Stimulated activated CD8-positive, alpha-beta memory T cell treated with anti-CD3 and anti-CD28 coated beads, Interleukin-15, amount 100 ng/mL, for 1 hour (primary cell): ENCODE measurements at places on chromosomes 13 and 19.

GRCh38 chr13:67754012-67754411 lies 523.9 kb upstream of the PCDH9 start:
- DNase-seq: no peak

- no peak for DNase-seq
These were observed 16.2 kb downstream of the MCF2L start for GRCh38 chr13:112984954-112985802.

GRCh38 chr13:45828256-45828968 lies 23.1 kb downstream of the SIAH3 start:
- no peak for DNase-seq

DNA sequence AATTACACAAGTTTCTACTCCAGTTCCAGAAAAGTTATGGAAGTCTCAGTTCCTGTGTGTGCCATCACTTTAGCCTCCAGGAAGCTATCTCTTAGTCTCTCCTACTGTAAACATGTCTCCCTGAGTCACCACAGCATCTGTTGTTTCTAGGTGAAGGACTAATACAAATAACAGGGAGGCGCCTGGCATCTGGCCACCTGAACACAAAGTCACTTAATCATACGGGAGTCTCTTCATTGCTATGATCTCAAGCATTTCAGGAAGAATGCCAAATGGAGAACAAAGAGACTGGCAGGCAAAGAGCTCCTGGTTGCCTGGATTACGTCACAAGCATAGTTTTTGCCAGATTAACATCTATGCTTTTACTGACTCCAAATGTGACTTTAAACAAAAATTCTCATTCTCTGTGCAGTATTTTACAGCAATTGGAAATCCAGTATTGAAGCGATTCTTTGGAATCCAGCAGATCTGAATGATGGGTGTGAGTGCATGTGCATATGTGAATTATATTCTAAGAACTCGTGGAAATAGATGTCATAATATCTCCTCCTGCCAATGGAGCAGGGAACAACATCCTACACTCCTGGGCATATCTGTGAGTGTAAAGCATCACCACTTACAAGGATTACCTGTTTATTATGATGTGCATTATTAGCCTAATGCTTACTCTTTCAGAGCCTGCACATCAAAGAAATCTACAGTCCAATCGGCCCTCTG lies 572.8 kb downstream of the PCDH9 start:
- DNase-seq: no peak

DNA sequence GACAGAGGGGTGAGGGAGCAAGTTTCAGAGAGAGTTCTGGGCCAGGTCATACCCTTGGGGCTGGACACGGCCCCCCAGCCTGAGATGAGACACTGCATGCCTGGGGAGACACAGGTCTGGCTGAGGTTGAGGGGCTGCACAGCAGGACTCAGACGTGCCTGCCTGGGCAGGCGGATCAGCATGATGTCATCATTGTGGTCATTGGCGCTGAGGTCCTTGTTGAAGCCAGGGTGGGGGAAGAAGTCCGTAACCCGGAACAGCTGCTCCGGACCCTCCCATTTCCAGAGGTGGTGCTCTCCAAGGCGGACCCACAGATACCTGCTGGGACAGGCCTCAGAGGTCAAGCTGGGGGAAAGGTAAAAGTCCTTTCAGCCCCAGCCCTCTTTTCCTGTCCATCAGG lies 5.0 kb upstream of the KLK8 start:
- no peak for DNase-seq

DNA sequence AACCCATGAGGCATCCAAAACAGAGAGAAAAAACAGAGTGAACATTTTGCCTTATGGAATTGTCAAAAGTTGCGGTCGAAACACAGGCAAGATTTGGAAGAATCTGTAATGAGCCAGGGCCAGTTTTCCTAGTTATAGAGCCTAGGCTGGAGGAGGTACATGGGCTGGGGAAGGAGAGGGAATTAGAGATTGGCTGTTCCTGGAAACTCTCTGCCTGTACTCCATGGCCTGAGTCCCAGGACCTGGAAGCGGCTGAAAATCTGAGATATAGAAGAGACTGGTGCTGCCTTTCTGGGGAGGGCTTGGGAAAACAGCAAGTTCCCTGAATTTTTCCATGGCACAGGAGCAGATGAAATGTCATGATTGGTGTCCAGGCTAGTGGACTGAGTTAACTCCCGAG lies 122.8 kb upstream of the KLF12 start:
- no peak for DNase-seq

DNA sequence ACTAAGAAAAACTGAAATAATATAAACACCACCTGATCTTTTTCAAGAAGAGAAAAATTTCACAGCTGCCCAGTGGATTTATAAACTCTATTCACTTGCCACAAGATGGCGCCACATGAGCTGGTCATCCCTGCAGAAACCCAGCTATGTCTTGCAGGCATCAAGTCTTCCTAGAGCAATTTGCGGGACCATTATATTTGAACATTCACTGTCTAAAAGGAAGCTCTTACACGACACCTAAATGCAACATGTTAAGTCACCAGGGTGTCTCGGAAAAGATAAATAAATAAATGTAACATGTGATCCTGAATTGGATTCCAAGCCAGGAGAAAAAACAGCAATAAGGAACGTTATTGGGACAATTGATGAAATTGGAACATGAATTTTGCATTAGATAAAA lies 20.3 kb upstream of the AKT2 start:
- DNase-seq: peak; percentile 54

DNA sequence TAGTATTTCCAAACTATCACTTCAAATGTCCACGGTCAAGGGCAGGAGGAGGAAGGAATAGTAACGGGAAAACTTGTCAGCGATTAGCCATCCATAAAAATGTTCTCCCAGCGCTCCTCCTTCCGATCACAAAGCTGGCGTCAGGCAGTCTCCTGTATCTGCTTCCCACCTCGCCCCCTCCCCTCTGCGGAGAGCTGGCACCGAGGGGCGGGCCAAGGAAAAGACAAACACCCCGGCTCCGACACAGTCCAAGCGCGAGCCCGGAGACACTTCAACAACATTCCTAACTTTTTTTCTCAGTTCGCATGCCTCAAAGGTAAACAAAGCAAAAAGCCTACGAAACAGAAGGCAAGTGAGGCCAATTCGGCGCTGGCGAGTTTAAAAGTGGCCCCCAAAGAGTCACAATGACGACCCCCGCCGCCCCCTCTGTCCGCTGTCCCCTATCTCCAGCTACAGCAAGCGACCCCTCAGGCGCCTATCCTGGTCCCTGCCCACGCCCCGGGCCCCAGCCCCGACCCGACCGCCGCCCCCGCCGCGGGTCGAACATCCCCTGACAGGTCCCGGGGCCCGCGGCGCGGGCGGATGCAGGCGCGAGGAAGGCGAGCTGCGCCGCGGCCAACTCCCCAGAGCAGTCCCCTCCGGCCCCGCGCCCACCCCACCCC lies 736 bp downstream of the SMAD9 start:
- DNase-seq: no peak

- DNase-seq: no peak
These were observed 2.8 kb upstream of the PNMA8A start for GRCh38 chr19:46474211-46474610.

DNA sequence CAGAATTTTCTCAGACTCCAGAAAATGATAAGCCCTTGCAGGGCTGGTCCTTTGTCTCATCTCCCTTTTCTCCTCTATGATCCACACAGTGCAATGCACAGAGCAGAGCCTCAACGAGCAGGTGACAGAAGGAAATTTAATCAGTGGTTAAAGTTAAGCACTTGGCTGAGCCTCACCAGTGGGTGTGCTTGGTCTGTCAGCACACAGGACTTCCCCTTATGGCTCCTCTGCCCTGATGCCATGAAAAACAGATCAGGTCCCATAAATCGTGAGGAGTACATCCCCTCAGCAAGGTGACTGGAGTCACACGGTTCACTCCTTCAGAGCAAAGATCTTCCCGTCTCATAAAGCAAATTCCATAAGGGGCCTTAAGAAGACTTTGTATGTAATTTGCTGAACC lies 818.2 kb downstream of the UQCRFS1 start:
- no peak for DNase-seq

DNA sequence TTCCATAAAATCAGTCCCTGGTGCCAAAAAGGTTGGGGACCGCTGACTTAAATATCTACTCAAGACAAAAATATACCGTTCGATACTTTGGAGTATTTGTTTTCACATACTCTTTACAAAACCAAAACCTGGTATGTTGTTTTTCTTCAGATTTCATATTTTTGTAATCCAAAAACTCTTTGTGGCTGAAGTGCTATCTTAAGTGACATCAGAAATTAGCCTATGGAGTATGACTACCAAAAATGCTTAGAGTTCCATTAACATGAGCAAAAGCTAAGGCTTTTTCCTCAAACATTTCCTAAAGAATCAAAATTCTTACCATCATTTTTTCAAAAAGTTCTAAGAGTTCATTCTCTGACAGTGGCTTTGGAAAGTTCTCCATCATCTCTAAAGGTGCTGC lies 52.0 kb downstream of the DIAPH3 start:
- no peak for DNase-seq

DNA sequence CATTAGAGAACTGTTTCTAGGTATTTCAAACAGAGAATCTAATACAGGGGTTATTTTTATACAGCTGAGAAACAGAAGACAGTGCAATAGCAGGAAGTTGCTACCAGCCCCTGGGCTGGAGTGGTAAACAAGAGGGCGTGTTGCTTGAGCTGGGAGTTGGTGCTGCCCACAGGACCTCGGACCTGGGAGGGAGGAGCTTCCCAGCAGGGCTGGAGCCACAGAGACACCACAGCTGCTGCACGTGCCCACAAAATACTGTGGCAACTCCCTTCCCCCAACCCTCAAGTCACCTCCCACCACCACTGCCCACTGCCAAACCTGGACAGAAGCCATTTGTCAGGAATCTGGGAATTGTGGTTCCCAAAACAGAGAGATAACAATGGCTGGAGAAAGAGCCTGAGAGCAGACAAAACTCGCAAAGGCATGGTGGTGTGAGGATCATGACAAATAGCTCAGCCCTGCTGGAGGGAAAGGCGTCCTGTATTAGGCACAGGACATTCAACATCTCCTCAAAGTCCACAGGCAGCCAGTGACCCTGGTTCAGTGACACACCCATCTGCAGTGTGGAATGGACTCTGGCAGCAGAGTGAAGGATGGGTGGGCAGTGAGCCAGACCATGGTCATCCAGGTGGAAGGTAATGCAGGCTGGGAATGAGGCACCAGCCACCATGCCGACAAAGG lies 57.2 kb downstream of the SPATA13 start:
- DNase-seq: no peak

DNA sequence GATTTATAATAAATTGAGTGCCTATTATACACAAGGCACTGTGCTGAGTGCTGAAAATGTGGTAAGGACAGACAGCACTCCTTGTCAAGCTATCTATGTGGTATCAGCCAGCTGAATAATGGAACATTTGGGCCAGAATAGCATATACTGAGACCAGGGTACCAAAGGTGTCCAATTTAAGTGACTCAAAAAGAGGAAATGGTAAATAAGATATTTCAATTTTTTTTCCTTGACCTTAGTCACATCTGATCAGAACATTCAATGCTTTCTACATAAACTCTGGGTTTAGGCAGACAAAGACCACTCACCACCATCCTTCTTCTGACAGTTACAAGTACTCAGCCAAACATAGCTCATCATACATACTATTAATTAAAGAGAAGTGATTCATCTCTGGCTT lies 43.2 kb downstream of the RCBTB2 start:
- DNase-seq: no peak

- DNase-seq: no peak
These were observed 2009.5 kb upstream of the PCDH20 start for GRCh38 chr13:63425131-63425530.

GRCh38 chr19:55157064-55157908 lies at the start of gene TNNI3:
Gene TNNI3, minus strand, starts transcription at chr19:55157732. Its CDS starts 143 bp downstream, at chr19:55157589.
- no peak for DNase-seq

- DNase-seq: no peak
These were observed 35.8 kb upstream of the TM9SF2 start for GRCh38 chr13:99465454-99465853.

DNA sequence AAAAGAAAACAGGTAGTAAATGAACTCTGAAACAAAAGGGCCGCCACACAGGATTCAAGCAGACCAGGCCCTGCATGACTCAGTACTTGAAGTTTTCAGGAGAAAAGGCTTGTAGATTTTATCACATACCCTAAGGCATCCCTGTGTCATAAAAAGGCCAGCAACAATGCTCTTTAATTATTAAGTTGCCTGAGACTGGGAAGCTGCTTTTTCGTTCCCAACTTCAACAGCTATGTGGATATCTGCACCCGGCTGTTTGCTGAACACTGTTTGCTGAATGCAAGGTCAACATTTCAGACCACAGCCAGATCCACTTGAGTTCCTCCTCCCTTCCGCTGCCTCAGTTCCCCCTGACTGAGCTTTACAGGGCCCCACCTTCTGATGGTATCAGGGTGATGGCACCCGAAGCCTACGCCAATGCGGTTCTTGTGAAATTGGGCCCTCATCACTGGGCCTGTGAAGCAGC lies 6.1 kb upstream of the ECH1 start:
- no peak for DNase-seq
